ENCODE measurements at places on chromosomes 7 and 10.

DNA sequence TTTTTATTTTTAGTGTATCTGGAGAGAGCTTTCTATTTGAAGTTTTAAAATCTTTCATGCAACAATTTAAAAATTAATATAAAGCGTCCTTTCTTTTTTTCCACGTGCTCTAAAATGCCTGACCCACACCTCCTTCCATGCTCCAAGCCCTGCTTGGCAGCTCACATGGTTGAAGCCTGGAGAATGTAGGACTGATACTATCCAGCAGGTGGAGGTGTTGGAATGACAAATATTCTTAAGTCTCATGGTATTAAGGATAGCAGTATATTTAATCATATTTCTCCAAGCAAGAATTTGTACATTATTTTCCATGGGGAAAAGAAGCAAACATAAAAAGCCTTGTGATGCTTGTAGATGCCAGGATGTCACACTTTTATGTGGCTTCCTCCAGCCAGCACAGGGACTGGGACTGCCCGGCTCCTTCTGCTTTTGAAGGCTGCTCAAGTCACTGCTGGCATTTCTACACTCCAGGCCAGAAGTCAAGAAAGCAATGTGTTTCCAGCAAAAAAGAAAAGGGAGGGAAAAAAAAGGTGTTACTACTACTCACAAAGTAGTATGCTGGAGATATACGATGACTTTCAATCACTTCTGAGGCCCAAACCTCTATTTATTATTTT, 49.7 kb downstream of the BZW2 start:
- DNase-seq, result peak; percentile 21

- DNase-seq, result no peak
These were observed 49.8 kb downstream of the PRKCQ start for GRCh38 chr10:6530211-6530840.

- DNase-seq, result peak; percentile 48
These were observed 1.0 kb downstream of the SEPHS1 start for GRCh38 chr10:13347043-13347499.

DNA sequence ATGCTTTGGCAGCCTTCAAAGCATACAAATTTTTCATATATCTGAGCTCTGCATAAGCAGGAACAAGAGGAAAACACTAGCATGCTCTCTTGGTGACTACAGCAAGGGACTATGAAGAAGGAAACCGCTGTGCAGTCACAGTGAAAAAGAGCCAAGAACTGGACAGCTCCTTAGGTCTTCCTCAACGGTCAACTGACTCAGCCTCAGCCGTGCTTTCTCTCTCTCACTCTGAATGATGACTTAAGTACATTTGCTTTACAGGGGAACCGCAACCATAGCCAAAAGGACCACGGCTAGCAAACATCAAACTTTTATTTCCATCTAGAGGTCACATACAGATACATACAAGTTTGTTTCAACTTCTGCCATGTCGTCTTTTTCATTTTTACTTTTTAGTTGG, 69.9 kb downstream of the HYCC1 start:
- DNase-seq, result no peak

DNA sequence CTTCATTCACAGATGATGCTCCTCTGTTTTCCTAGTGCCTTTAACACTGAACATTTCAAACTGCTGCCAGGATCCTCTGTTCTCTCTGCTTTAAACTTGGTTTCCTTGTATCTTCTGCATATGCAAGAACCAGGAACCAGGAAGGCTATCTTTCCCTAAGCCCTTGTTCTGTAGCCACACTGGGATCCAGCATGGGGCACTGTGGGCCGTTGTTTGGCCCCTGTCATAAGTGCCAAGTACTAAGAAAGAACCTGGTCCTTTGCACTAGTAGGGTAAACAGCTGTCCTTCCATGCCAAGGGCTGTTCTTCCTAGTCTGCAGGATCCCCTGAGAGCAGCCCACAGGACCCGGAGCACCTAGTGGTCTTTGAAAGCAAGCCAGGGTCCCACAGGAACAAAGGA, 49.0 kb upstream of the TRIM8 start:
- DNase-seq, result no peak

GRCh38 chr10:96124230-96125141, 5.6 kb upstream of the ZNF518A start:
- no peak for DNase-seq

DNA sequence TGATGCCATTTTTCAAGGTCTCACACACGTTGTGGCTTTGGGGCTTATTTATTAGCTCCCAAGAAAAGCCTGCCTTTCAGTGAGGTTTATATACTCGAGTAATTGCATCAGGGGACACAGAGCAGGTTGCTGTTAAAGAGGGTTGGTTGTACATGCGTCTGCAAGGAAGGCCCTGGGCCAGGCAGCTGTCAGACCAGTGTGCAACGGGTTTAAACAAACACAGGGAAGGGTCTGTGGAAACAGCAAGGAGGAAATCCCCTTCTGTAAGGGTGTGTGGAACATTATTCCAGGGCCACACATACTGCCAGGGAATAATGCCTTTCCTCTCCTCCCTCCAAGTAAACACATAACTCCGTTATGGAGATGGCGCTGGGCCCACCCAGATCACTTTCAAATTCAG, 1.7 kb upstream of the CHST15 start:
- no peak for DNase-seq

DNA sequence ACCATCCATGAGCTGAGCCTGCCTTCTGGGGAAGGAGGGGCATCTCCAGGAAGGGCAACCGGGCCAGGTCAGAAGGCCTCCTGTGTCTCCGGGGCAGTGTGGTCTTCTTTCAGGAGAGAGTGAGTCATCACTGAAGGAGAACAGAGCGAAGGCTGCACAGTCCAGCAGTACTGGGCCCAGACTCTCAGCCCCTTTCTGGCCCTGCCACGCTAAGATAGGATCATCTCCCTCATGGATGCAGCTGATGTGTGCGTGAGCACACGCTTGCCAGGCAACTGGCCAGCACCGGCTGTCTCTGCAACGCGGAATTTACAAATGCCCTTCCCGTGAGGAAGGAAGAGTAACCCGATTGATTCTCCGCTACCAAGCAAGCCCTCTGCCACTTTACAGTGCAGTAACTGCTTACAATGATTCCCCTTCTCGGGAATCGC, 328.2 kb downstream of the TNS3 start:
- no peak for DNase-seq

GRCh38 chr7:128030654-128031611, at the start of gene LRRC4:
Gene LRRC4, minus strand, starts transcription at chr7:128031437. Its CDS starts 797 bp downstream, at chr7:128030640.
- DNase-seq, result peak; percentile 49

DNA sequence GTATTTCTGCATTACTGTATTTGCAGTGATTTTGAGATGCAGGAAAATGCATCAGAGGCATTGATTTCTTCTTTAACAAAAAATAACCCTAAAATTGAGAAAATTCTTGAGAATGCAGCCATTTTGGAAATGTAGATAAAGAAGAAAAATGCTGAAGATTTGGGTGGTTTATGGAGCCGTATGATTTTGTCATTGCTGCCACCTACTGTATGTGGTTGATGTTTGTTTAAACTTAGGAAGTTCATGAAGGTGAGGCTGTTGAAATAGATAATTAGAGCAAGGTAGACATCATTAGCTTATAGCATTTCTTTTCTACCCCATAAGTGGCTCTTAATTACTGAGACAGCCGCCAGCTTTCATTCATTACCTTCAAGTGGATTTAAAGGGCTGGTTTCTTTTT, 92.1 kb upstream of the SAMD8 start:
- DNase-seq, result peak; percentile 60

Data from GM12865 (cell line).